ENCODE measurements at places on chromosomes 3 and 15.

DNA sequence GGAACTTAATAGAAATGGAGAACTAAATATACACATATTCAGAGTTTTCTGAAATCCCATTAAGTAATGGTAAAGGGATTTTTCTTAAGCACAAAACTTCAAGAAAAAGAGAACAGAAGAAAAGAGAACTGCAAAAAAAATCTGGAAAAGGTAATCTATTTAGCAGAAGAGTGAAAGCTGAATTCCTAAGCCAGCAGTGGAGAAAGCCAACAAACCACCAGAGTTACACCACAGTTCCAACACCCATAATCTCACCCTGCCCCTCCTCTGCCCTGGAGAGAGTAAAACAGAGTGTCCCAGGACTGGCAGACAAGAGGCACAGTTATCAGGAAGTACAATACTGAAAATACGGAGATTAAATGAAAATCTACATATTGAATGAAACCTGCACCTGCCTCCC lies 29.4 kb downstream of the TP53BP1 start:
- DNase-seq: no peak

- no peak for DNase-seq
Measured at GRCh38 chr15:84591815-84592214, 9.0 kb upstream of the ZSCAN2 start.

DNA sequence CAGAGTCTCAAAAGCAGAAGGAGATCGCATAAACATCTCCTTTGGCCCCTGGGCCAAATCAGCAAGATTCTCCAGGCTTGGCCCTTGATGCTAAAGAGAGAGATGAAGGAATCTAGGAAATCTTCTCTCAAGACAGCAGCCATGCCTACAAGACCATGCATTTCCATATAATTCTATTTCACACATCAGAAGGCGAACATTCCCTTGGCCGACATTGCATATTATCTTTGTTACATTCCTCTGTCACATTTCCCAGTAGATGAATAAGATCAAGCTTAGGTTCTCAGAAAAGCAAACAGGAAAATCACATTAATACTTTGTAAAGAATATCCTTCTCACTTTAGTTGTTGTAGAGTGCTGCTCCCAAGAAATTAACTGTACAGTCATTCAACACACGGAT lies 21.3 kb downstream of the GASK1A start:
- DNase-seq: no peak

- DNase-seq: no peak
Measured at GRCh38 chr15:60781211-60781713, 302.3 kb upstream of the ICE2 start.

GRCh38 chr15:26767169-26767670 lies 5.6 kb downstream of the GABRB3 start:
- DNase-seq: no peak

DNA sequence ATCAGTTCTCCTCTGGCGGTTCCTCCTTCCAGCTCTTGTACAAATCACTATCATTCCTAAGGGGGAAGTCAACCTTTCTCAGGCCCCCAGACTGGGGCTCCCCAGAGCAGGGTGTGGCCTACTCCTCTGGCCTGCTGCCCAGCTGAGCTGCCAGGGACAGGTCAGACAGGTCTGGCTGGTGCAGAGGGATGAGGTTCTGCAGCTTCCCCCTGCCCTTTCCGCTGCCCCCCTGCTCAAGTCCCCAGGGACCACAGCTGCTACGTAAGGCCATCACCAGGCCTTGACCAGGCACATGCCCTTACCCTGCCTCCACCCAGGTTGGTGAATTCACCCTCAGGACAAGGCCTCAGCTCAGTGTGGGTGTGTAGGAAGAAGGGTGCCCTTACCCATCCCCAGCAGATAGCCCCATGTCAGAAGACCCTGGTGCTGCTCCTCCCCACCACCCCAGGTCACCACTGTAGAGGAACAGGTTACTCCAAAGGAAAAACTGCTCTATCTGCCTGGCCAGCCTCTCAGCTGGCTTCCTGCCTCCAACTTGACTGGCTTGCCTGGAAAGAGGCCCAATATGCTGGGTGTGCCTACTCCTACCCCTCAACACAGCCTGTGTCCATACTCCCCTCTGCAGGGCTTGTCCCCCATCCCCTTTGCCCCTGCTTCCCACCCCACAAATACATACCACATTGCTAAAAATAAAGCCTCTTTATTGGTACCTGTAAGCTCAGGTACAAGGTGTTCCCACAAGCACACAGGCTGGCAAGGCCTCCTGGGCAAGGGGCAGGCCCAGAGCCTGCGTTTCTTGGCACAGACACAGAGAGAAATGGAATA lies 12.0 kb downstream of the CSRNP1 start:
- DNase-seq: no peak

- no peak for DNase-seq
Measured at GRCh38 chr15:40908095-40908494, 13.8 kb downstream of the VPS18 start.

- DNase-seq: no peak
Measured at GRCh38 chr3:136891934-136892855, 30.2 kb downstream of the NCK1 start.

GRCh38 chr3:186307594-186308221 lies 54.3 kb downstream of the DGKG start:
- DNase-seq: no peak

GRCh38 chr3:123593381-123593780 lies 8.5 kb upstream of the HACD2 start:
- no peak for DNase-seq

DNA sequence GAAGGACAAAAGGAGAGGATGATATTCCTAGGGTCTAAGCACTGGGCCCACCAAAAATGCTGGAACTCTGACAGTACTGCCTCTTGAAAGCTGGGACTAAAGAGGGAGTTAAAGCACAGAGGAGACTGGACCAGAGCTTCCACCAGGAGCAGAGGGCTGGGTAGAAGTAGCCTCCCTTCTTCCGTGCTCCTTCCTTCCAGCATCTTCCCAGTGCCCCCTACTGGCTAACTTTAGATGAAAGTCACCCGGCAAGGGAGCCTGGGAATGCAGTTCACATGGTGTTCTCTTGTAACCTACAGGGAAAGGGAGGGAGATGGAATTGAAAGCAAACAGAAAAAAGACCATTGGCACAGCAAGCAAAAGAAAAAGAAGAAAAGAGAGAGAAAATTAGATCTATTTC lies 106.1 kb upstream of the COL8A1 start:
- no peak for DNase-seq

DNA sequence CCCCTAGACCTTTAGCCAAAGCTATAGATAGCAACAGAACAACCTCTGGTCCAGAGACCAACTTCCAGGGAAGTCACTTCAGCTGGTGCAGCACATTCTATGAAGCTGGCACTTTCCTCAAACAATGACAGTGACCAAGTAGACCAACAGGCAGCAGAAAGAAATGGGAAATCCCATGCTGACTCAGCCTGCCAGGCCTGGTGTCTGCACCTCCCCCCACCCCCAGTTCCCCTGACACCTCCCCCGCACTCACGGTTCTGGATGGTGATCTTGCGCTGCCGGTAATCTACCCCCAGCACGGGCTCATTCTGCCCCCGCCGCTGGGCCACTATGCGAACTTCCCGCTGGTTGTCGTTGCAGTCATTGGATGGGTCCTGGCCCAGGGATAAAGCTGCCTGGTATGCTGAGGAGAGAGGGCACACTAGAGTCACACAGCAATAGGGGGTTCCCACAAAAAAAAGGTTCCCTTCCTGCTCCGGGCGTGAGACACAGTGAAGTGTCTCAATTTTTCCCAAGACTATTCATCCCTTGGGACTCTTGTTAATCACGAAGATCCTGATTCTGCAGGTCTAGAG lies 17.0 kb downstream of the ILDR1 start:
- DNase-seq: no peak

DNA sequence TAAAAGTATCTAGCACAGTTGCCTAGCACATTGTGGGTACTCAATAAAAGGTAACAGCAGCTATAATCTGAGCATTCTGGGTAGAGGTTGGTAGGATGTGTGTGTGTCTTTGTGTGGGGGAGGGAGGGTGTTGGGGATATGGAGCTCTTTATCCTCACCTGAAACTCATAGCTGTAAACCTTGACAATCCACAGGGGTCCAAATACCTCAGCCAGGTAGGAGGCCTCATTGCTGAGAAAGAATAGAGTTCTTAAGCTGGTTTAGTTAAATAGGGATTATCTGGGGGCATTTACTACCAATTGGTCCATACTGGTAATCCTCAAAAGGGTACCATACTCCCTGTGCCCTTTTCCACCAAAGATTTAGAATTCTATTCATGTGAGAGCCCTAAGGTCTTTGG lies 3.9 kb downstream of the SERF2 start:
- DNase-seq: no peak

DNA sequence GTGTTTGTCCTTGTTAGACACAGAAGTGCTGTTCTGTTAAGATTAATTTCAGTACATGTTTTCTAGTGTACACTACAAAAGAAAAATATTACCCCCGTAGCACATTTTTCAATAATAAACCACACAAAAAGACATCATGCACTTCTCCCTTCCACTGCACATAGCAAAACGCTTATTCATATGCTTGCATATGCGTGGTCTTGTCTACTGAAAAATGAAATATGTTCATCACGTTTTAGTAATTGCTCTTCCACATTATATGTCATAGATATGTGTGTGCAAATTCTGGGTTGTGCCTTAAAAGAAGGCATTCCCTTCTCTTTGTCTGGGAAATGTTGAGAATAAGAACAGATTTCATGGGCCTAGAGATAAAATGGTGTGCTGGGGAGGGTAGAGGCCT lies 353.9 kb downstream of the NSUN3 start:
- no peak for DNase-seq

DNA sequence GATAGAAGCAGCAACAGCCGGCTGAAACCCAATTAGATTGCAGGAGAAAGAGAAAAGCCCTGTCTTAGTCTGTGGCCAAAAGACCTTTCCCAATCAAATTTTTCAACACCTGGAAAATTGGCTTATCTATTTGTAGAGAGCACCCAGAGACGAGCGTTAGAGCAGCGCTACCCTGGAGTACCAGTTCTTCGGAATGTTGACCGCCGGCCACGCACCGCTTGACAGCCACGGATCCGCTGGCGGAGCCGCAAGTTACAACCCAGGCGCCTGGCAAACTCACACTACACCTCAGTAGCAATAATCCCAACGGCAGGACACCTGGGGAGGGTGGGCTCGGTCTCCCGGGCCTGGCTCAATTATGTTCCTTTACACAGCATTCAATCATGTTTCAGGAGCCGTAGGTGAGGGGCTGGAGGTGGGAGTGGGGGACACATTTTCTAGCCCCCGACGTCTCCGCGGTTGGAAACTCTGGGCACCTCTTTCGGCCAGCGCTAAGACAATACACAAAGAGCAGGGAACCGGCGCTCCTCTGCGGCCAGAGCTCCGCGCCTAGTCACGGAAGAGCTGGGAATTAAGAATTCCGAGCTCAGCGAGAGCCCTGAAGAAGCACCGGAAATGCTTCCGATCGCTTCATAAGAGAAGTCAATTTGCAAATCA lies 1.2 kb downstream of the MB21D2 start:
- DNase-seq: no peak

All from effector CD8-positive, alpha-beta T cell (primary cell).